GM18507 (cell line): ENCODE measurements at places on chromosomes 4 and X.
A peak's percentile ranks its signal among the peaks of the same experiment; 100 is the strongest.

DNA sequence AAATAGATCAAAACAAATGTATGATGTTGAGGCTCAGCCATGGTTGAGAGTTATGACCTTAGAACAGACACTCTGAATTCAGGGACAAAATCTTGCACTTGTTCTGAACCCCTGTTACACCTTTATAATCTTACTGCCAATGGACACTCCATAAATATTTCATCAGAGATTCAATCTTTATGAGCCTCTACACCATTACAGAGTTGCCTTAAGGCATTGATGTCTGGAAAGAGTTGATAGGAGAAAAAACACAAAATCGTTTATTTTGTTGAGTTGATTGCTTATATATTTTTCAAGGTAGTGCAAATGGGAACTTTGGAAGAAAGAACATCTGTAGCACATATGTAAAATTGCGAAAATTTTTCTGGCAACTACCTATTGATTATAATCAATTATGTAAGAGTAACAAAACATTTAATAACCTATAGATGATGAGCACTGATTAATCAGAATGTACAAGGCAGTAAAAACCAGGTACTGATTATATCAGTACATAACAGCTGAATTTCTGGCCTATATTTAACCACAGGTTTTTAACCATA is 568.5 kb downstream of the FSTL5 start:
- DNase-seq = no peak

DNA sequence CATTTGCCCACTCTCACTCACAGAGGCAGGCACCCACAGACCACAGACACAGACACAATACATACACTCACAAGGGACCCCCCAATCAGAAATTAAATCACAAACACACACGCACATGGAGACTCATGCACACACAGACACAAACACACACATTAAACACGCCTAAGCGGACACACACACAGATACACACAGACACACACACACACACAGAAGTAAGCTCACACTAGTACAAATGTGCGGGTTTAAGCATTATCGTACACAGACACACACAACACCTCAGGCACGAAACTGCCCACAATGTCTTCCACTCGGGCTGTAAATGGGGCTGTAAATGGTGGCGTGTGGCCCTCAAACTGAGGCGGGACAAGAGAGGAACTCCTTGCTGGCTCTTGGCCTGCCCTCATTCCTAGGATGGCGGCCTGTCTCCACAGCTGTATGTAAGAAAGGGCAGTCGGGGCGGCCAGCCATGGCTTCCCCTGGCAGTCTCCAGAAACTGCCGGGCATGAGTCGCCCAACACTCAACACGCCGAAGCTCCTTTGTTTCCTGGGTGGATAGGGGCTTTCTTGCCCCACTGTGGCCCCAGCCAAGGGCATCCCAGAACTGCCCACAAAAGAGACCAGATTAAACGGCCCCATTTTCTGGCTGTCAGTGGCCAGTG is 53.9 kb downstream of the NBDY start:
- DNase-seq = no peak

- DNase-seq = no peak
Measured at GRCh38 chrX:130025256-130025655, 42.8 kb downstream of the BCORL1 start.

- peak; percentile 38 for DNase-seq
Measured at GRCh38 chr4:11428899-11429698, 405 bp upstream of the HS3ST1 start.

DNA sequence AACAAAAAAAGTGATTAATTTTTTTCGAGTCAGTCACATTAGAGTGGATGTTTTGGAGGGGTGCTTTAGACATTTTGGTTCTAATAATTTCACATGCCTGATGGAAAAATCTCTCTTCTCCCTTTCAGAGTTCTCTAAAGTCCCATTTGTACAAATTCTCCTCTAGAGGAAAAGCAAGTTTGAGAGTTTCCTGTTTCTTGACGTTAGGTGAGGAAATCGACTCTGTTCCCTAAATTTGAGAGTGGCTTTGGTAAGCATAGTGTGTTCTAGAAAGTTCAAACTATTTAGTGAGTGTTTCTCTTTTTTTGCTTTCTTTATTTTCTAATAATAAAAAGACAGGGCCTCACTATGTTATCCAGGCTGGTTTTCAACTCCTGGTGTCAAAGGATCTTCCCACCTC is 1.6 kb upstream of the ATP6AP2 start:
- no peak for DNase-seq

GRCh38 chr4:127978930-127979329 is 13.7 kb downstream of the ABHD18 start:
- no peak for DNase-seq

DNA sequence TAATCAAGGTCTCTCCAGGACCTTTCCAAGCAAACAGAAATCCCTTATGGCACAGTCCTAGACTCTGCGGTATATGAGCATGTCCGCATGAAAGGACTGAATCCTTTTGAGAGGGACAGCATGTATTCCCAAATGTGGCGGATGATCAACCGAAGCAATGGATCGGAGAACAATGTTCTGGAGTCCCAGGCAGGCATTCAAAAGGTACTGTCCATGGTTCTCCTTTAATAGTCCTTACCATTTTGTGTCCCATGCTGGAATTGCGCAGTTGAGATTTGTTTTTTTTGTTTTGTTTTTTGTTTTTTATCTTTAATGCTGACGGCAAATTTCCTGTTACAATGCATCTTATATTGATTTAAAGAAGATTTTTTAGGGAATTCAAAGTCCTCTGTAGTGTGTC is 313.3 kb upstream of the ATOH1 start:
- no peak for DNase-seq

DNA sequence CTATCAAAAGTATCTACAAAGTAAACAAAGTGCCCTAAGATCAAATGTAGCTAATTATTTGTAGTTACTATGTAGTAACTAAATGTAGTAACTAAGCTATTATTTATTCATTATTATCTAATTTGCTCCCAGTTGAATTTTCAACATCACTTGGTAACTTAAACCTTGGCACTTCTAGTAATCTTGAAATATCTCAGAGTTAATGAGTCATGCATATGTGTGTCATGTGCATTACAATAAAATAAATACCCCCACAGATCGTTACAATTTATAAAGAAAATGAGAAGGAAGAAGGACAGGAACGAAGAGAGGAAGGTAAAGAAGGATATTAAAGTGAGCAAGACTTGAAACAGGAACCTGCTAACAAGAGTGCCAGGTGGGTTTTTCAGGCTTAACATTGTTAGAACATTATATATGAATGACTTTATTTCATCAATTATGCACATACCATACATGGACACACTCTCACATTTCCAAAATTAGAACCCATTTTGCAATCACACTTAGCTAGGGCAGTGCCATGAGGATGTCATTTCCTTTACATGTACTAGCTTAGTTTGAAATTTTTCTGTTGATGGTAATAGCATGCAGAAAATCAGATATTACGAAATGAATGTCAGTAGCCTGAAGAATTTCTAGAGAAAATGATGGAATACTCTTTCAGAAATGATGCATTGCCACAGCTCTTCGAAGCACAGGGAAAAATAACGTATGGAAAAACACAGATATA is 1670.4 kb upstream of the AGA start:
- DNase-seq = no peak

DNA sequence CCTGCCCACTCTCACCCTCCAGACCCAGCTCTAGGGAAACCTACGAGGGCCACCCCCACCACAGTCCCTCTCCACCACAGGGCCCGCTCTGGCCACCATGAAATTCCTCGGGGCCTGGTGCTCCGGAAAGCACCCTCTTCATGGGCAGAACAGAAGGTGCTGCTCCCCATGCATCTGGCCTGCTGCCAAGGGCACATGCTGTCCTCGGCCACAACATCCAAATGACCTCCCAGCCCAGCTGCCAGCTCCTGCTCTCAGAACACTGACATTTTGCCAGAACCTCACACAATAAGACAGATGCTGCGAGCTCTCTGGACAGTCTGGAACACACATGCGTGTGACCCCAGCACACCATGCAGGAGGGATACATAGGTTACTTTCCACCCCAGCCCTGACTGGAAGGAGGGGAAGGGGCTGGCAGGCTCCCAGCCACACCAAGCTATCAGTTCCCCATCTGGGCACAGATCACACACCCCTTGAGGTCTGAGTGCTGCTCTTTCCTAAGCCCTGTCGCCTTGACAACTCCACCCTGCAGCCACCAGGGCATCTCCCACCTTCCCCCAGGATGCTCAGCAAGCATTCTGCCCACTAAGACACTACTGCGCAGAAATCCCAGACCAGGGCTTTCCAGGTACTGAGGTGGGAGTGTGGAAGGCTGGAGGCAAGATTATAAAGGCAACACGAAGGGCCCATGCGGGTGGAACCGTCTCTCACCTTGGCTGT is 5.8 kb downstream of the CCNQ start:
- no peak for DNase-seq

DNA sequence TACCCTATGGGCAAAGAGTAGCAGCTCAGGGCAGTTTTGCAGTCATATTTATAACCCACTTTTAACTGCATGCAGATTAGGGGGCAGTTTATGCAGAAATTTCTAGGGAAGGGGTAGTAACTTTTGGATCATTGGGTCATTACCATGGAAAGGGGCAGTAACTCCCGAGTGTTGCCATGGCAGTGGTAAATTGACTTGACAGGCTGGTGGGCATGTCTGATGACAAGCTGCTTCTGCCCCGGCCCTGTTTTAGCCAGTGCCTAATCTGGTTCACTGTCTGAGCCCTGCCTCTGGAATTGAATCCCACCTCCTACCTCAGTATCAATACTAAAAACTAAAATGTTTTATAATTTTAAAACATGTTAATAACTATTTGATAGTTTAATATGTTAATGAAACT is 362.1 kb upstream of the ATOH1 start:
- no peak for DNase-seq

- DNase-seq = peak; percentile 28
Measured at GRCh38 chr4:173013232-173013930, 155.2 kb upstream of the GALNT7 start.

- DNase-seq = no peak
Measured at GRCh38 chrX:24732766-24733500, 39.2 kb downstream of the POLA1 start.

DNA sequence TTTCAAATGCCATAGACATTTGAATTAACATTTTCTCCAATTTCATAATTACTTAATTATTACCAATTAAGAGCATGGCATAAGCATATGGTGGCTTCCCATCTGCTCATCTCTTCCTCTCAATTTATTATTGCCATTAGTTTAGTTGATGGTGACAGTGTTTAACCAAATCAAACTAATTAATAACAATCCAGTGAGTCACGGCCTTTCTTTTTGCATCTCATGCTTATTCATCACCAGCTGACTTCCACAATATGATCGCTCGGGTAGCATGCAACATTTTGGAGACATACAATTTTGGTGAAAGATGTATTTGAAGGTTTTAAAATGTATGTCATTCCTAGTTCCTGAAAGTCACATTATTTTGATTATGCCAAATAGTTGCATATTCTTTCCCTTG is 172.8 kb upstream of the TACR3 start:
- no peak for DNase-seq

GRCh38 chr4:90757534-90758060 is 630.4 kb downstream of the CCSER1 start:
- DNase-seq = no peak

- DNase-seq = no peak
Measured at GRCh38 chrX:16838202-16839066, 31.7 kb downstream of the RBBP7 start.

GRCh38 chr4:71004281-71004851 is 10.9 kb downstream of the DCK start:
- DNase-seq = no peak

DNA sequence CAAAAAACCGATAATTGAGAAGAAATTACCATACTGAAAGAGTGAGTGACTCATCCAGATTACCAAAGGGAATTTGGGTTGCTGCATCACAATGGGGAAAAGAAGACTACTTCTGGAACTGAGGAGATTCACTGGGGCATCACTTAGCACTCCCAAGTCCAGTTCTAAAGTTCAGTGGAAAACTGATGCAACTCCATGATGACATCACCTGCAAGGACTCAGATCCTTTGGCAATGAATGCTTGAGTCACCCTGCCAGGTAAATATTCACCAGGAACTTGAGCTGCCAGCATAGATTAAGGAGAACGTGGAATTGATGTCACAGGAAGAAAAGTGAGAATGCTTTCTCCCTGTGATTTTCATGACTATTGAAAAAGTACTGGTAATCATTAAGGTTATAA is 32.0 kb upstream of the SMIM10L2A start:
- no peak for DNase-seq

DNA sequence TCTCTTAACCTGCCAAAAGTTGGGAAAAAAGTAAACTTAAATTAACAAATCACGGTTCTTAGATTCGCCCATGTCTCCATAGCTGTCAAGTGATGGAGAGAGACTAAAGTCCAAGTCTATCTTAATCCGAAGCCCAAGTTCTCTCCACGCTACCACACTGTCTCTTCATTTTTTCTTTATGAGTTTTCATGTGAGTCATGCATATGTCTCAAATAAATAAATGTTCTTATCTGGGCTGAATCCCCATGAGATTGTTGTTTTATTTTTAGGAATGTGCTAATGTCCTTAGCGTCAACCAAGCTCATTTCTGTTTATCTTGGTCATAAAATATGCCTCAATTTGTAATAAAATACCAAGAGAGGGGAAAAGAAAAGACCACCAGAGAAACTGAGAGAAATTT is 169.3 kb downstream of the RCHY1 start:
- no peak for DNase-seq

- DNase-seq = no peak
Measured at GRCh38 chr4:98626350-98626749, 32.1 kb downstream of the TSPAN5 start.

DNA sequence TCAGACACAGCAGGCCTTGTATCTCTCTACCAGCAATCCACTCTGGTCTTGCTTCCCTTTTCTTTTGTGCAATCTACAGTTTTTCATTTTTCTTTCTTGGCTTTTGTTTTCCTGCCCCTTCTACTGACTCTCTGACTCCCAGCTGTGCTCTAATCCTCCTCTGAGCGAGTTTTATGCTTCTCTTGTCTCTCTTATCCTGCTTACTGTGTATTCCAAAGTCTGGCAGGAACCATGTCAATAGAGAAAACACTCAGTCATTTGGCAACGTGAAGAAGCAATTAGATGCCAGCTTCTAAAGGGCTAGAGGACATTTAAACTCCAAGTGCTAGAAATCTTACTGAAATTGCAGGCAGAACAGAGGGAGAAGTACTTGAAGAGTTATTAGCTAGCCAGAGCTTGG is 984.6 kb upstream of the TENM3 start:
- no peak for DNase-seq

DNA sequence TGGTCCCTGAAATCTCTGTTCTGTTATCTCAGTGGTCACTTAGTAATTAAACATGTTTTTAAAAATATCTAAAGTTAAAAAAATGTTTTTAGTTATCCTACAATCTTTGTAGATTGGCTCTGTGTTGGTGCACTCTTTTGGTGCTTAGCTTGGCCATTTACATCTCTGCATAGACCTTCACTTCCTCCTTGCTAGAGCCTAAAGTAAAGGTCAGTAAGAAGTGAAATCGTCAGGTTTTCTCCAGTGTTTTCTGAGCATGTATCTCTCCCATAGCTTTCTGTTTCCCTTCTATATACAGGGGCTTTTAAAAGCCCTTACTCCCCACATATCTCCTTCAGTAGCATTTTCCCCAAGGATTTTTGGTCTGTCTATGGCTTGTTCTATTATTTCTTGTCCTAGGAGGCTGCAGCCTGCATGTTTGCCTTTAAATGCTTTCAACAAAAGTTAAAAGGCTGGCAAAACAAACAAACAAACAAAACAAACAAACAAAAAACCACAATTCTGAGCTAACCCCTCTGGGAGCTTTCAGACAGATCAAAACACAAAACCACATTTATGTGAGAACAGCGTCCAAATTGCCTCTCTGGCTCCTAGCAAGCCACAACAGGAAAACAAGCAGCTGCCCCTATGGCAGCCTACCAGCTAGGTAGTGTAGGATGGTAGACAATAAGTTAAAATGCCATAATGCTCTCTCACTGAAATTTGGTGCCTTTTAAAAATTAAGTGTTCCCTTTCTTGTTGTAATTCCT is 27.3 kb upstream of the GPRASP2 start:
- no peak for DNase-seq

- no peak for DNase-seq
Measured at GRCh38 chr4:183391204-183391603, 53.2 kb upstream of the CDKN2AIP start.
